ENCODE measurements at places on chromosomes 2 and 18.

DNA sequence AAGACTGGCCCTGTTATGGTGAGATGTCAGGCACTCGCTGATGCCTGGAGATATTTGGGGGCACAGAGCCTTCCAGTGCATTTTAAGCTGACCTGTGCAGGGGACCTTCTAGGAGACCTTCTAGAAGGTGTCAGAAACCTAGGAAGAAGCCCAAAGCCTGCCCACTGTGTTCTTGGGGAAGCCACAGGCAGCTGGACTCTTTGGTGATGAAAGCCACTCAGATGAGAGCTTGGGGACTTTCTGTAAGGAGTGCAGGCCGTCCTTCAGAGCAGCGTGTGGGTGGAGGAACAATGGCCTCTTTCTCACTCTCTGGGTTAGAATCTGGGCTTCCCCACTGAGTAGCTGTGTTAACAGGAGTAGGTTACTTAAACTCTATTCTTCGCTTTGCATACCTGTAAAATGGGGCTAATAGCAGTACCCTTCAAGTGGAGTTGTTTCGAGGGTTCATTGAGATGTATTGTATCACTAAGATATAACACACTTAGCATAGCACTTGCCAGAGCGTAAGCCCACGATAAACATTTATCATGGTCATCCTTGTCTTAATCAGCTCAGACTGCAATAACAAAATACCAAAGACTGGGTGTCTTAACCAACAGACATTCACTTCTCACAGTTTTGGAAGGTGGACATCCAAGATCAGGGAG, 322.3 kb upstream of the EPAS1 start:
- no peak for DNase-seq

GRCh38 chr18:42082415-42083234, 127.6 kb downstream of the PIK3C3 start:
- no peak for DNase-seq

DNA sequence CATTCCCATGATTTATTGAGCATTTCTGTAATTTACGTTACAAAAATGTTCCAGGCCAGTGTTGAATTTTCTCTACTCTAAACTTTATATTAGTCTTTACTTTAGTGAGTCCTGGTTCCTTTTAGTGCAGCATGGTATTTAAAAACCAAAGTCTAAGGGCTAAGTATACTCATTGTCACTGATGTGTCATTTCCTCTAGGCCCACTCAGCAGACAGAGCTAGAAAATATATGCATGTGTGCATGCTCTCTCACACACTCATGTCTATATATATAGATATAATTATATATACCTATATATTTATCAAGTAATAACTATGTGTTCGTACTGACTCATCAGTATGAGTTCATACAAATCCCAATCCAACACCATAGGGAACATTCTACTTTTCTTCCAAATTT, 132.5 kb upstream of the SLC8A1 start:
- no peak for DNase-seq

GRCh38 chr2:173210270-173211196, 134.9 kb downstream of the MAP3K20 start:
- no peak for DNase-seq

GRCh38 chr2:117935954-117936353, 77.9 kb downstream of the CCDC93 start:
- no peak for DNase-seq
